Hematopoietic multipotent progenitor cell (in vitro differentiated cells): ENCODE measurements at places on chromosomes 7 and 10.

DNA sequence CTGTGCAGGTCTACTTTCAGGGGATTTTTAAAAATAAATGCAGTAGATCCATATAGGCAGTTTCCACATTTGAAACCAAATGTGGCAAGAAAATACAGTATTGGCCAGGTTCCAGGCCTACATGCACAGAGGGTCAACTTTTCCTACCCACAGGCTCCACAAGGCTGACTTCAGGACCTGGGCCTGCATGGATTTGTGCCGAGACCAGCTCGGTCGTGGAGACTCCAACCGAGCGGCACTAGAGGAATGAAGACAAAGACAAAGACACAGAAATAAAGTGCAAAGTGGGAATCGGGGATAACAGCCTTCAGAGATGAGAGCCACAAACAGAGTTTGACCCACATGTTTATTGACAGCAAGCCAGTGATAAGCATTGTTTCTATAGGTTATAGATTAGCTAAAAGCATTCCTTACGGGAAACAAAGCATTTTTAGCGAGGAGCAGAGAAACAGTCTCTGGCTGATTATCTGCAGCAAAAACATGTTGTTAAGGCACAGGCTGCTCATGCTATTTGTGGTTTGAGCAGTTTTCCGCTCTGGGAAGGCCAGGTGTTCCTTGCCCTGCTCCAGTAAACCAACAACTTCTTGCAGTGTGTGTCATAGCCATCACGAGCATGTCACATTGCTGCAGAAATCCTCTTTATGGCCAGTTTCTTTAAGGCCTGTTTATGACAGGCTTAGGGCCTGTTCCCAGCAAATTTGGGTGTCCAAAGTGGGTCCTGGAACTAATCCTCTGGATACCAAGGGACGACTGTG, 52.6 kb downstream of the ZNF37A start:
- no peak for DNase-seq

DNA sequence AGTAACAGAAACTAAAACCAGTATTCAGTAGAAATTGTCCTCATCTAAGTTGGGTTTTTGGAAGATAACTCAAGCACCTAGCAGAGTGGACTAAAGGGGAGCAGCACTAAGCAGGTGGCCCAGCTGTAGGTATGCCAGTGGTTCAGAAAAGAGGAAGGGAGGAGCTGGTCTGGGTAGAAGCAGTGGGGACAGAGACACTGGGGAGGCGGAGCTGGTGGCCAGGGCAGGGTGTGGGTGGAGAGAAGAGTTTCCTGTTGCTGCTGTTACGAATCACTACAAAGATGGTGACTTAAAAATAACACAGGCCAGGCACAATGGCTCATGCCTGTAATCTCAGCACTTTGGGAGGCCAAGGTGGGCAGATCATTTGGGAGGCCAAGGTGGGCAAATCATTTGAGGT, 136.2 kb downstream of the WDR11 start:
- no peak for DNase-seq

GRCh38 chr7:111678281-111678680, 116.0 kb upstream of the IMMP2L start:
- DNase-seq: no peak

DNA sequence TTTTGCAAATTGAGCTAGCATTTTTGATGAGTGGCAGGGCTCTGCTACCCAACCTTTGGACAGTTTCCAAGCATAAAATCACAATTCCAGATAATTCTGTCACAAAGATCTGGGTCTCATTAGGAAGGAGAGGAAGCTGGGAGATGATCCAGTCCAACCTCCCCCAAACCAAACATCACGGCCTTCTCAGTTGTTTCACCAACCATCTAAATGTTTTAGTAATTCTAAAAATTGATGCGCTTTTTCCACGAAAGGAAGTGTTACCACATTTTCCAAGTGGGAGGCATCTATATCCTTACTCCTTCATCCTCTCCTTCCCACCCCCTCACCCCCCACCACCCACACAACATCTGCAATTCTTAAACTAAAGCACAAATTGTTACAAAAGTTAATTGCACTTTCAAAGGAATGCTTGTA, 108.3 kb downstream of the EGFR start:
- no peak for DNase-seq

- no peak for DNase-seq
Observed at GRCh38 chr10:33067917-33068316, 109.9 kb upstream of the ITGB1 start.

DNA sequence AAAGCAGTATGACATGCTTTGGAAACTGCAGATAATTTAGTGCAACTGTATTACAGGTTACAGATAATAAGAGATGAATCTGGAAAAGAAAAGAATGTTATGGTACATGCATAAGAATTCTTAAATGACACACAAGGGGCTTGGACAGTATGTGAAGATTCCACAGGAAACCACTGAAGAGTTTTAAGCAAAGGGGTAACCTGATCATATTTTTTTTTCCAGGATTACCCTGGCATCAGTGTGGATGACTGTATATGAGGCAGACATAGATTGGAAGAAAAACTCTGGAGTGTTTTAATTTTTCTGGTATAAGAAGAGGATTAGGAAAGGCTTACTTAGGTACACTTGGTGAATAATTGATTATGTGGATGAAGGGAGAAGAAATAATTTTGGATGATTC, 8.1 kb downstream of the TFPI2 start:
- DNase-seq: no peak

GRCh38 chr7:44078521-44078920, 3.8 kb downstream of the POLM start:
- no peak for DNase-seq

GRCh38 chr7:147332988-147333387, 1216.4 kb downstream of the CNTNAP2 start:
- DNase-seq: no peak

DNA sequence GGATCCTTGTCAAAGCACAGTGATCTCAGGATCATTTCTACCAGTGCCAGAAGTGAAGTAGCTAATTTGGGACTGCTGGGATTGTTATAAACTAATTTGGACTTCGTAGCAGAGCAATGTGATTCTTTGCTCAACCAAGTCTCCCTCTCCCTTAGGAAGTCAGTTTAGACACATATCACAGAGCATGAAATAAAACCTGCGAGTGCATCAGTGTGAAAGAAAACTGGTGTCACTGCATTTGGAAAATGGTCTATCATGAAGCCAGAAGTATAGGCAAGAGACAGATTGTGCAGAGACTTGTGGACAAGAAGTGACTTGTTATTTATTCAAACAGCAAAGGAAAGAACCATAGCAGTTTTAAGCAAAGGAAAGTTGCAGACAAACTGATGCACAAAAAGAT, 560.5 kb upstream of the NRG3 start:
- DNase-seq: no peak

- no peak for DNase-seq
Observed at GRCh38 chr10:71271662-71272055, 47.4 kb upstream of the SLC29A3 start.

DNA sequence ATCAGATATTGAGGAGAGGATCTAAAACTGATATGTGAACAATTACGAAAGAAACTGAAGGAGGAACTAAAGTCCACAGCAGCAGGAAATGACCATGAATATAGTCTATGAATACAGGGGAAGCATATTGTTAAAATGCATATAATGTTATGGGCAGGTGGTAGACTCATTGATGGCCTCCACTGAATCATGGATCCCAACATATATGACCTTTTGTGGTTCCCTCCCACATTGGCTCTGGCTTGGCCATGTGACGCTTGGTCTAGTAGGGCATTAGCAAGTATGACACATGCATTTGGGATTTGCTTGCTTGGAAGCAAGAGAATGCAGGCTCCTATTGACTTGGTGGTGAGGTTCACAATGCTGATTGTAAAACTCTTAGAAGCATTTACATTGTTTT, 55.2 kb upstream of the RAB18 start:
- no peak for DNase-seq

DNA sequence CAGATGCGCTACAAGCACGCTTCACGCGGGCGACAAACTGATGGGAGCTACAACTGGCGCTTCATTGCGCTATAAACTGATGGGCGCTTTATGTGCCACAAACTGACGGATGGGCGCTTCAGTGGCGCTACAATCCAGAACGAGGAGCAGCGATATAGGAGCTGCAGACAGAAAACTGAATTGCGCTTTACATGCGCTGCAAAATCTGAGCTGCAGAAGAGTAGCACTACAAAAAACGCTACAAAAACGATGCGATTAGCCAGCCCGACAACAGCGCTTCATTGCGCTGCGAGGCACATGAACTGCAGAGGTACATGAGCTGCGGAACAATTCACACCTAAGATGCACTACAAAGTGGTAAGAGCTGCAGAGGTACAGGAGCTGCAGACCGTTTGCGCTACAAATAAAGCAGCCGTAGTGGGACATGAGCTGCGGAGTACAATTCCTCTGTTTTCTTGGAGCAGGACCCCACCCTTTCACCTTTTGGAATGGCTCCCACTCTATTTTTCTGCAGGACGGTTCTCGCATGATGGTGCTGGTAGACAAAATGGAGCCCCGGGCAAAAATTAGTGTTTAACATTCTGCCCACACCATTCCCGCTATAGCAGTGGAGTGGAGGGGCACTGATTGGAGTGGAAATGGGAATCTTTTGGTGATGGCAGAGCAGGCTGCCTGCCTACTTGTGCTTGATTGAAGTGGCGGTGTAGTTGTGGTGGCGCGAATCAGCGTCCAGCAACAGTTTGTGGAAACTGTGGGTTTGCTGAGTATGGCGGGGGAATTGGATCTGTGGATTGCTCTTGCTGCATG, 1.2 kb upstream of the SGCE start:
- DNase-seq: no peak
